ENCODE measurements at places on chromosomes 5 and 9. TPM values are rescaled to one million over a fixed set of nuclear protein-coding genes. Genes with fewer than 3 reads are reported as not detected.

GRCh38 chr9:68983522-68984424, 30.1 kb downstream of the PRKACG start:
- H3K36me3 ChIP-seq: no peaks in the 10 kb centered on the region
- no peak overlapping the region for H3K4me3 ChIP-seq
- H3K4me1 ChIP-seq: no peaks in the 10 kb centered on the region
- no peak overlapping the region for H3K27ac ChIP-seq
- H3K27me3 ChIP-seq: no peaks in the 10 kb centered on the region

DNA sequence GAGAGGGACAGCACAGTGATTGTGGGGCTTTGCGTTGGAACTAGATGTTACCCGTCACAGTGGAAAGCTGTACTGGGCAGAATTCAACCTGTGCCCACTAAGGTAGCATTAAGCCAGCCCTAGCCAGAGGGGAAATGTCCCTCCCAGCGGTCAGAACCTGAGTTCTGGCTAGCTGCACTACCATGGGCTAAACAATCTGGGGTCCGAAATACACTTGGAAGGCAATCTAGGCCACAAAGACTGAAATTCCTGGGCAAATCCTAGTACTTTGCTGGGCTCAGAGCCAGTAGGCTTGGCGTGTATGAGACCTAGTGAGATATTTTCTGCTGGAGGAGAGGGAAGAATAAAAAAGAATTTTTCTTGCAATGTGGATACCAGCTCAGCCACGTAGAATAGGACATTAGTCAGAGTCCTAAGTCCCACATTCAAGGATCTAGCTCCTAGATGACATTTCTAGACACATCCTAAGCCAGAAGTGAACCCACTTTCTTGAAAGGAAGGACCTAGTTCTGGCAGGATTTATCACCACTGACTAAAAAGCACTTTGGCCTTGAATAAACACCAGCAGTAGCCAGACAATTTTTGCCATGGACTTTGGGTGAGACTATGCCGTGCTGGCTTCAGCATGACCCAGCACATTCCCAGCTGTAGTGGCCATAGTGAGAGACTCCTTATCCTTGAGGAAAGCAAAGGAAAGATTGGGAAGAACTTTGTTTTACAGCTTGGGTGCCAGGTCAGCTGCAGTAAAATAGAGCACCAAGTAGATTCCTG, 618.0 kb downstream of the BRINP1 start:
- H3K27ac ChIP-seq: no peak overlapping the region
- H3K4me3 ChIP-seq: no peak overlapping the region
- DNase-seq: no peak
- H3K36me3 ChIP-seq: no peaks in the 10 kb centered on the region

GLDC gene
- total RNA-seq: 54.1 TPM

DNA sequence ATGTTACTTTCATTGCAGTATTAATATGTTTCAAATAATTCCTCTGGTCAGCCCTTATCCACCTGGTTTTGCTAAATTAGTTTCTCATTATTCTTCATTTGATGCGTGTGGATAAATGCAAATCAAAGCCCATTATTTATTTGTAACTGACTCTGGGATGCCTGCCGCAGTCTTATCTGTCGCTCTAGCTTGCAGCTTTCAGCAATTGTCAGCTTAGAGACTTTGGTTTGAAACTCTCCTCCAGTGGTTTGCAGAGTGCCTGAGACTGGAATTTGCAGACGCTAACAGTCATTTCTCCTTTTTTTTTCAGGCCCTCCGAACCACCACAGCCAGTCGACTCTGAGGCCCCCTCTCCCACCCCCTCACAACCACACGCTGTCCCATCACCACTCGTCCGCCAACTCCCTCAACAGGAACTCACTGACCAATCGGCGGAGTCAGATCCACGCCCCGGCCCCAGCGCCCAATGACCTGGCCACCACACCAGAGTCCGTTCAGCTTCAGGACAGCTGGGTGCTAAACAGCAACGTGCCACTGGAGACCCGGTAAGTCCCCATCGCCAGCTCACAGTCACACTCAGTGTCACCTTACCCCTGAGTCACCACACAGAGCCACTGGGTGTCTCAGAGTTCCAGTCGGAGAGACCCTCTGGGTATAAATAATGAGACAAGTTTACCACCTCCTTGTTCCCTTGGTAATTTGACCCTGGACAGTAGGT, 339.0 kb upstream of the WWC1 start:
- H3K4me1 ChIP-seq: no peaks in the 10 kb centered on the region
- no peaks in the 10 kb centered on the region for H3K36me3 ChIP-seq
- no peak overlapping the region for H3K4me3 ChIP-seq
- H3K27me3 ChIP-seq: no peaks in the 10 kb centered on the region
- H3K27ac ChIP-seq: no peak overlapping the region

GRCh38 chr5:148255456-148255855, 13.1 kb upstream of the SPINK13 start:
- no peak overlapping the region for H3K27ac ChIP-seq
- H3K36me3 ChIP-seq: no peaks in the 10 kb centered on the region
- H3K4me3 ChIP-seq: no peak overlapping the region
- no peaks in the 10 kb centered on the region for H3K4me1 ChIP-seq

CDC25C gene
- not detected for total RNA-seq

DNA sequence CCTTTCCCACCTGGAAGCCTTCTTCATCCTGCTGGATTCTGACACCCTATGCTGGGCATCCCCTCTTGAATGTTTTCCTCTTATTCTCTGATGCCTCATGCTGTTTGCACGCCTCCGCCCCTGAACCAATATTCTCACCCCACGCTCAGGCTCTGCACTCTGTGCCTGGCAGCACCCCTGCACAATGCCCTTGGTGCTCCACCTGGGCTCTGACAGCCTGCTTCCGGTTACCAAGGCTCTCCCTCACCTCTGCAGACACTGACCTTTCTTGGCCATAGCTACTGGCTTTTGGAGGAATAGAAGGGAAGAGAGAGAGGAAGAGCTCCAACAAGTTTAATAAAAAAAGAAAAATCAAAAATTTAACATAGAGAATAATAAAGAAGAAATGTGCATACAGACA, 108.7 kb upstream of the SHB start:
- no peaks in the 10 kb centered on the region for H3K36me3 ChIP-seq
- H3K27ac ChIP-seq: no peak overlapping the region
- H3K4me1 ChIP-seq: no peaks in the 10 kb centered on the region
- DNase-seq: no peak
- H3K4me3 ChIP-seq: no peak overlapping the region

TPRN gene
- 6.8 TPM for total RNA-seq

GRCh38 chr9:34737677-34738260, 27.8 kb upstream of the CCL21 start:
- H3K27ac ChIP-seq: no peak overlapping the region
- no peaks in the 10 kb centered on the region for H3K4me1 ChIP-seq
- no peaks in the 10 kb centered on the region for H3K36me3 ChIP-seq
- no peaks in the 10 kb centered on the region for H3K27me3 ChIP-seq
- DNase-seq: no peak
- no peak overlapping the region for H3K4me3 ChIP-seq

DNA sequence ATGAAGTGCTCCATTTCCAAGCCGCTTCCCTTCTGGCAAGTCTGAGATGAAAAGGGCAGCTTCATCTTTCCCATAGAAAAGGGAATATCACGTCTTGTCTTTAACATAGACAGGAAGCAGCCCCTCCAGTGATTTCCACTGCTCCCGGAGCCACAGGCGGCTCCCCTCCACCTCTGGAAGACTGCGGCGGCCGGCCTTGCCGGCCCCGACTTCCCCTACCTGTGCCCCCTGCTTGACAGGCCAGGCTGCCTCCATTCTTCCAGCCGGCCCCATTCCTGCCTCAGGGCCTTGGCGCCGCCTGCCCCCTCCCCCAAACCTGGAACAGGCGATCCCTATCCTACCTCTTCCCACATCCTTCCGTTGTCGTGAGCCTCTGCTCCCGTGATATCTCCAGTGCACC, 141.8 kb downstream of the ZNF354C start:
- H3K4me3 ChIP-seq: no peak overlapping the region
- H3K36me3 ChIP-seq: no peaks in the 10 kb centered on the region
- no peak for DNase-seq
- no peaks in the 10 kb centered on the region for H3K4me1 ChIP-seq
- H3K27me3 ChIP-seq: no peaks in the 10 kb centered on the region

DNA sequence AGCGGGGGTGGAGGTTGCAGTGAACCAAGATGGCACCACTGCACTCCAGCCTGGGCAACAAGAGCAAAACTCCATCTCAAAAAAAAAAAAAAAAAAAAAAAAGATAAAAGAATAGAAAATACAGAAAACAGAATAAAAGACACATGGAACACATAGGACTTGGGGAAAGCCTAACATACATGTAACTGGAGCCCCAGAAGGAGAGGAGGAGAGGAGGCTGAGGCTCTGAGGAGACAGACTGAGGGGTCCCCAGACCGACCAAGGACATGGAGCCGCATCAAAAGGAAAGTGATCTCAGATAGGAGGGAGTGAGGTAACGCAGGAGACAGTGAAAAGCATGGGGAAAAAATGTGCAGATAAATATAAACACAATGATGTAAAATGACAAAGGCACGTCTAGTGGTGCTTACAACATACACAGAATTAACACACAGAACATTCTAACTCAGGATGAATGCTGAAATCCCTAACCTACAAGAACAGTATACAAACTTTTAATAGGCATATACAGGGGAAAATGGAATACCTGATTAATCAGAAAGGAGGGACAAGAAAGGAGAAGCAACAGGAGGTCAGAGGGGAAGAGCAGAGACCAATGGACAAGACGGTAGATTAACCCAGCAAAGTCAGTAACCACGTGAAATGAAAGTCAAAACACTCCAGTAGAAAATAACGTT, 65.2 kb upstream of the UBAC1 start:
- no peaks in the 10 kb centered on the region for H3K27me3 ChIP-seq
- DNase-seq: no peak
- peaks cover 15% of the 10 kb centered on the region for H3K36me3 ChIP-seq
- no peak overlapping the region for H3K4me3 ChIP-seq
- H3K4me1 ChIP-seq: peaks cover 16% of the 10 kb centered on the region
- no peak overlapping the region for H3K27ac ChIP-seq

INSL6 gene
- not detected for total RNA-seq

- no peak overlapping the region for H3K27ac ChIP-seq
- no peak overlapping the region for H3K4me3 ChIP-seq
- H3K36me3 ChIP-seq: no peaks in the 10 kb centered on the region
- DNase-seq: peak; percentile 78
These were observed 11.1 kb upstream of the CTSL start for GRCh38 chr9:87714819-87715218.

PITX1 gene
- total RNA-seq: 1.1 TPM

All from tibial nerve (tissue), 4 donors.